Urinary bladder (tissue), 4 donors: ENCODE measurements at places on chromosomes 1 and 21. TPM values are rescaled to one million over a fixed set of nuclear protein-coding genes. Genes with fewer than 3 reads are reported as not detected.

- DNase-seq, result no peak
These were observed 357.0 kb upstream of the PTBP2 start for GRCh38 chr1:96364576-96364975.

DNA sequence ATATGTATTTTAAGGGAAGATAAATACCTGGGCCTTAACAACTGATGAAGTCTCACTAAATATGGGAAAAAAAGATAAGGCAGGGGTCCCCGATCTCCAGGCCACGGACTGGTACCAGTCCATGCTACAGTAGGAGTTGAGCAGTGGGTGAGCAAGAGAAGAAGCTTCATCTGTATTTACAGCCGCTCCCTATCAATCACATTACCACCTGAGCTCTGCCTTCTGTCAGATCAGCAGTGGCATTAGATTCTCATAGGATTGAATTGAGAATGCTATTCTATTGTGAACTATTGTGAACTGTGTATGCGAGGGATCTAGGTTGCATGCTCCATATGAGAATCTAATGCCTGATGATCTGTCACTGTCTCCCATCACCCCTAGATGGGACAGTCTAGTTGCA lies 43.0 kb upstream of the PAXBP1 start:
- DNase-seq, result no peak

Gene RHCE
- total RNA-seq, result 0.85 TPM

Gene CRTC2
- total RNA-seq, result 4.3 TPM

GRCh38 chr1:34655206-34655874 lies 99.5 kb upstream of the GJB5 start:
- no peak for DNase-seq

- no peak for DNase-seq
These were observed 140.5 kb downstream of the NEK7 start for GRCh38 chr1:198297281-198297680.

Gene VASH2
- 19.7 TPM for total RNA-seq

DNA sequence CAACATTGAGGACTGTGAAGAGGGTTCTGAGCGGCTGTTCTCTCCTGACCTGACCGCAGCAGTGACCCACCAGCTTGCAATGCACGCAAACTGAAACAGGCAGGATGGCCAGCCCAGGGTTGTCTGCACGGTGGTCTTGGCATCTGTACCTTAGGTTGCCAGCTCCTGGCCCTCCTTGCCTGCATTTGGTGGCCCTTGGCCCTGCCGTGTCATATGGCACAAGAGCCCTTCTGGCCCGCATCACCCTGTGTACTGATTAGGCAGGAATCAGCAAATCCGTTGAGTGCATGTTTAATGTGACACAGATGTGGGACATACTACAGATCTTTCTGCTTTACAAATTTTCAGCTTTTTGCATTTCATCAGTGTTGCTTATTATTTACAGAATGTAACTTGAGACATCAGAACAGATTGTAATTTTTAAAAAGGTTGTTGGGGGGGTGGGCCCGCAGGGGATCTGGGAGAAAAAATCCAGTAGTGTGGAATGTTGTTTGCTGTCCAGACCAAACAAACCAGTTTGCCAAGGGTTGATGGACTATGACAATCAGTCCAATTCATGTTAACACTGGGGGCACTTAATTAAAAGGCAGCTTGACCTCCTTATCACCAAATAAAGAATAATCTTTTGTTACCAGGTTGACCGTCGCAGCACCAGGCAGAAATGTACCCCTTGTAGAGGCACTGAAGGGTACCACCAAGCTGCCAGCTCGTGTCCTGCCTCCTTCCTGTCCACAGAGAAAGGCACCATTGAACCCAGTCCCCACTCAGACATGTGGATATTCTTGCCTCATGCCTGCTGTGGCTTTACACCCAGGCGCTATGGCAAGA lies 132.6 kb downstream of the DHRS3 start:
- no peak for DNase-seq

DNA sequence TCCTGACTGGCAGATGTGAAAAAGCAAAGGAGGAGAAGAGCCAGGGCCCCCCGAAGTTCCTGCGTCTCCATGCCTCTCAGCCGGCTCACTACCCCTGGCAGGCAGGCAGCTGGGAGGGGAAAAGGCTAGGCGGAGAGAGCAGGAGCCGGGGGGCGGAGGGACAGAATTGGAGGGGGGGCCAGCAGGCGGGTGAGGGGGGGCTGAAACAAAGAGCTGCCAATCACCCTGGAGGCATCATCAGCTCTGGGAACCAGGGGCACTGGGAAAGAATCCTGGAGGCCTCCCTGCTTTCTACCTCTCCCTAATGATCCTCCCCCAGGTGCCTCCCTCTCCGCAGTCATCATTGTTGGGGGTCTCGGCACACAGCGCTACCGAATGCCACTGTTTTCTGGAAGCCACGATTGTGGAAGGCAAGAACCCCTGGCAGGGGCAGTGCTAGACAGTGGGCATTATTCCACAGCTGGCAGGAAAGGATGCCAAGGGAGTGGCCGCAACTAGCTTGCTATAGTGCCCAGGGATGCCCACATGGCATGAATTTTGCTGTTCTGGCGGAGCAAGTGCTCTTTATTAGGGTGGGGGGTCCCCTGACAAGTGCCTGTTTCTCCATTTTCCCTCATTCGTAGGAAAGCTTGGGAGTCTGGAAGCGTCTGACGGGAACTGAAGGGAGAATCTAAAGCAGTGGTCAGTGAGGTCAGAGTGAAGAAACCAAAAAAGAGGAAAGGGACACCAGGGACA lies at the start of gene THBS3:
Gene THBS3 (minus strand): TSS at position 92 of the 735 bp plus-strand sequence. CDS start 21 bp downstream, at position 71.
- no peak for DNase-seq

Gene RCSD1
- total RNA-seq, result 16.0 TPM

Gene C1orf116
- total RNA-seq, result 6.2 TPM

DNA sequence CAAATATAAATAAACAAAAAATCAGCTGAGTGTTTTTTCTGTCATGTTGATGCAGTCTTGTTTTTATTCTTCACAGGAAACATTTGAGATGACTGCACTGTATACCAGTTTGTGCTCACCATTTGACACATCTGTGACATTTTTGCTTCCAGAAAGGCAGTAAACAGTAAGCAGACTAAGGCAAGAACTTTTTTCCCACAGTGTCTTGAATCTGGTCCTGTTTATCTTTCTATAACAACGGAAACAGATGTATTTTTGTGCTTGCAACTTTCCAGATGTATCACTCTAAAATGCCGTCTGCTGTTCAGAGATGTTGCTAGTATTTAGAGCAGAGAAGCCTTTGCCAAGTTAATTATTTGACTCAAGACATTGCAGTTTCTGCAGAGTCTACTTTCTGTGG lies 105.5 kb downstream of the ZC3H11B start:
- DNase-seq, result no peak

Gene CCDC30
- total RNA-seq, result 7.2 TPM
